Fibroblast of lung (primary cell): ENCODE measurements at places on chromosomes 12 and 14. TPM values are rescaled to one million over a fixed set of nuclear protein-coding genes. Genes with fewer than 3 reads are reported as not detected.

The KLRC3 gene
- total RNA-seq = not detected in 2 replicates

The SMCO3 gene
- total RNA-seq = 0.17 TPM in 1 of 2 replicates, not detected in the other

The TMEM229B gene
- total RNA-seq = 0.77 and 0.99 TPM in 2 replicates

The NAV3 gene
- total RNA-seq = 50.3 and 60.6 TPM in 2 replicates

The SLC41A2 gene
- total RNA-seq = 20.8 and 22.8 TPM in 2 replicates

The RAPGEF3 gene
- 1.0 and 2.8 TPM in 2 replicates for total RNA-seq

The OVCH1 gene
- 0.51 and 1.2 TPM in 2 replicates for total RNA-seq

The GALNT16 gene
- total RNA-seq = 8.5 and 9.6 TPM in 2 replicates

The ANKS1B gene
- 0.51 and 0.83 TPM in 2 replicates for total RNA-seq

The BRF1 gene
- 26.5 and 33.4 TPM in 2 replicates for total RNA-seq

The PACS2 gene
- 36.2 and 52.5 TPM in 2 replicates for total RNA-seq

The PMEL gene
- total RNA-seq = 0.26 and 0.50 TPM in 2 replicates
